Kidney (tissue), 22 donors: ENCODE measurements at places on chromosomes 5 and 9. TPM values are rescaled to one million over a fixed set of nuclear protein-coding genes. Genes with fewer than 3 reads are reported as not detected.

The ECM2 gene
- total RNA-seq = 7.6 TPM

The SHOC1 gene
- total RNA-seq = 0.16 TPM

The GRIA1 gene
- 0.50 TPM for total RNA-seq

DNA sequence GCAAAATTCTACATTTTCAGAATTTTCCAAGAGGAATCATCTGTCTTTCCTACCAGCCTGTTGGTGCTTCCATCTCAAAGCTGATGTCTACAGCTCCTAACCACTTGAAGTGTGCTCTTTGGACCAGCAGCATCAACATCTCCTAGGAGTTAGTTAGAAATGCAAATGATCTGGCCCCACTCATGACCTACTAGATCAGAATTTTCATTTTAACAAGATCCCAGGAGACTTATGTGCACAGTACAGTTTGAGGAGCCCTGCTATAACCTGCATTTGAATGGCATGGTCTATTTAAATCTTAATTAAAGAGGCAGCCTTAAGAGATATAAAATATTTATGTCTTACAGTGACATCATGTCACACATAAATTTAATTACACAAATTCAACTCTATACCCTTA is 33.8 kb downstream of the ITK start:
- DNase-seq = no peak

GRCh38 chr9:15724612-15725011 is 171.8 kb downstream of the CCDC171 start:
- no peak for DNase-seq

DNA sequence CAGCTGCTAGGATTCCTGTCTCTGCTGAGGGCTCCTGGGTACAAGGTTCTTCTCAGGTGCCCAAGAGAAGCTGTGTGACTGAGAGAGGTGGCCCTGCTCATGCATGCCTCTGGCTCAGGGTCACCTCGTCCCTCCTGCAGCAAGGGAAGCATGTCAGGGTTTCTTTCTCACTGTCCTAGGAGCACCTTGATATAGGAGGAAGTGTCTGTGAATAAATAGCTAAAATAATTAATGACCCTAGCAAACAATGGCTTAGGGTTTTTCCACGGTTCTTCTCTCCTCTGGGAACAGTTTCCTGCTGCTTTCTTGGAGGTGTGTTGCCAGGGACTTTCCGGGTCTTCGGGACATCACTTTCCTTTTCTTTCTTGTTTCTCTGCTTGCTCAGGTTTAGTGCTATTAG is 87.2 kb downstream of the ARHGAP26 start:
- no peak for DNase-seq

DNA sequence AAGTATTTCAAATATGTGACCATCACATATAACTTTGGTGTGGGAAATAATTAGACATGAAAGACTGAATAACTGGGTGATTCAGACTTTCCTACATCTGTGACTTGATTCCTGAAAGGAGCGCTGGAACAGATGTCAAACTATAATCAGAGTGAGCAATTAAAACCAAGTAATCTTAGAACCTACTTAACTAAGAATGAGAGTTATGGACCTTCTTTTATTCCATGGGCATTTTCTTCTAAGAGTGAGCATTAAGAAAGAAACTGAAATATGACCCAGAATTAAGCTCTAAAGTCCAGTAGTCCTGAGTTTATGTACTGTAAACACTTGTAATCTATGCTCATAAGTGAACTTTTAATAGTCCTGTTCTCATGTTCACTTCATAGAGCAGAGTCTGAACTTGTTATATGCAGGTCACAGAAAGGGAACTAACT is 68.4 kb downstream of the PAM start:
- no peak for DNase-seq

- no peak for DNase-seq
These were observed 29.8 kb downstream of the NEUROG1 start for GRCh38 chr5:135505973-135506372.
